ENCODE measurements at places on chromosomes 3 and 15.

DNA sequence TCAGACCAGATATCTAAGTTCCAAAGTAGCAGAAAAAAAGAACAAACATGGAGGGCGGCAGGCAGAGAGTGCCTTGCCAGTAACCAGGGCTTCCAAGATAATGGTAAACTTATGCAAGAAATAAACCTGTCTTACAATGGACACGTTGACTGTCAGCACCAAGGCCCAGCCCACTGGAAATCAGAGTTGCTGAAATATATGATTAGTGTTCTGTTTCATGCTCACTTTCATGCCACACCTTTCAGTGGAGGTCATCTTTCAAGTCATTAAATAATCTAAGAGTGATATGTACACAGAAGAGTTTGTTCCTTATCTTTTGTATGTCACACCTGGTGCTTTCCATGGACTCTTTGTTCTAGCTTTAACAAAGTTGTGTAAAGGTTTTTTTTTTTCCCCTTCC lies 358.1 kb downstream of the MECOM start:
- no peak for DNase-seq

GRCh38 chr3:53113293-53114010 lies 16.8 kb downstream of the RFT1 start:
- DNase-seq = no peak

- no peak for DNase-seq
These were observed 18.8 kb downstream of the SLC25A26 start for GRCh38 chr3:66239513-66240123.

- no peak for DNase-seq
These were observed 37.2 kb downstream of the BHLHE40 start for GRCh38 chr3:5016211-5017161.

DNA sequence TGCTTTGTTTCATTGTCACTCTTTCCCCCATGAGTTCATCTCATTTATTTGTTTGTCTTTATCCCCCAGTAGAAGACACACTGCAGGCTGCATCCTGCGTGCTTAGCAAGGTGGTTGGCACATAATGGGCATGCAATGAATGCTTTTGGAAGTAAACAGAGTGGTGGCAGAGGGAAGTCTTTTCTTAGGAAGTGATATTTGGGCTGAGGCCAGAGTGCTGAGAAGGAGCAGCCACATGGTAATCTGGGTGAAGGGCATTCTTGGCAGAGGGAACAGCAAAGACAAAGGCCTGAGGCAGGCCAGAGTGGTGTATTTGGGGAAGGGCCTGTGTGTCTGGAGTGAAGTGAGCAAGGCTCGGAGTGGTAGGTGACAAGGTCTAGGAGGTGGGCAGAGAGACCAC lies 17.7 kb upstream of the ADAMTS7 start:
- DNase-seq = no peak

DNA sequence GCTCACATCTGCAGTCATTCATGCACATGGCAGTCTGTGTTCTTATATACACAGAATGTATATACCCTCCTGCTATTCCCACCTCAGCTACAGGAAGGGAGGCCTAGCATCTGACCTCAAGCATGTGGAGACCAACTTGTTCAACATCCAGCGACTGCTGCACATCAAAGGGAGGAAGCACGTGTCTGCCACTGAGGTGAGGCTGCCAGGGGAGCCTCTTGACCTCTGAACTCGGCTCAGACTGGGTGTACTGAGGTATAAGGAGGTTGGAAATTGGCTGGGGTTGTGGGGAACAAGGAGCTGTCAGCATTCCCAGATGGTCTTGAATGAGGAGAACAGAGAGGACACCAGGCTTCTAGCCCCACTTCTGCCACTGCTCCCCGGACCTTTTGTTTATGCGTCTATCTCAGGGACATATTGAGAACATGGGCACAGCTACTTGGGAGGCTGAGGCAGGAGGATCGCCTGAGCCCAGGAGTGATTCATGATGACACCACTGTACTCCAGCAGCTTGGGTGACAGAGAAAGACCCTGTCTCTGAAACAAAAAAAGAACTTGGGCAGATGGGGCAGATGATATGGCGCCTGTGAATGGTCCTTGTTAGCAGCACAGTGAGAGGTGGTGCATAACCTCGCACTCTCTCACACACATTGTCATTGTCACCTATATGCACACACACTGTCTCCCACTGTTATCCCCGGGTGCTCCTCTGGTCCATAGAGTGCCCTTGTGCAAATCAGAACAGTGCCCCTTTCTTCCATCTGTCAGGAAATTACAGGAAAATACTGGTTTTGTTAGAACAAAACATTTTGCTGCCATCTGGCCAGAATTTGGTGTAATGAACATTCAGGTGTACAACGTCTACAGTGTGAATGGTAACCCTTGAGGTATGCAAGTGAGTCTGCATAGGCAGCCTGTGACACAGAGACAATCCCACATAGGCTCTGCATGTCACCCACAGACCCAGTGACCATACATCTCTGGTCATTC lies 5.4 kb downstream of the VILL start:
- no peak for DNase-seq

- no peak for DNase-seq
These were observed 257.6 kb upstream of the TLE3 start for GRCh38 chr15:70355275-70355795.

GRCh38 chr3:128413003-128413370 lies 53.7 kb downstream of the DNAJB8 start:
- DNase-seq = no peak
